ENCODE measurements at places on chromosomes 5 and 9.

GRCh38 chr9:110815361-110815760, 146.8 kb downstream of the MUSK start:
- no peak for DNase-seq

DNA sequence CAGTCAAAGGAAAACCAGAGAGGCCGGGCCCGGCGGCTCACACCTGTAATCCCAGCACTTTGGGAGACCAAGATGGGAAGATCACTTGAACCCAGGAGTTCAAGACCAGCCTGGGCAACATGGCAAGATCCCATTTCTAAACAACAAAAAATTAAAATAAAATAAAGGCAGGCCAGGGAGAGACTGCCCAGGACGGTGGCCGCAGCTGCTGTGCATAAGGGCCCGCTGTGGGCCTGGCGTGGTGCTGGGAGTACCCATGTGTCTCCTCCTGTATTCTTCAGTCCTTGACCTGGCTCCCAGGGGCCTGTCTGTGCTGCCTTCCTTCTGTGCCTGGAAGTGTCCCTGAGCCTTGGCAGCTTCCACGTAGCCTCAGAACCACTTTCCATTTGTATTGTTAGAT, 56.8 kb upstream of the CNOT6 start:
- no peak for DNase-seq

- DNase-seq = no peak
Measured at GRCh38 chr5:4518903-4519672, 621.0 kb upstream of the ADAMTS16 start.

DNA sequence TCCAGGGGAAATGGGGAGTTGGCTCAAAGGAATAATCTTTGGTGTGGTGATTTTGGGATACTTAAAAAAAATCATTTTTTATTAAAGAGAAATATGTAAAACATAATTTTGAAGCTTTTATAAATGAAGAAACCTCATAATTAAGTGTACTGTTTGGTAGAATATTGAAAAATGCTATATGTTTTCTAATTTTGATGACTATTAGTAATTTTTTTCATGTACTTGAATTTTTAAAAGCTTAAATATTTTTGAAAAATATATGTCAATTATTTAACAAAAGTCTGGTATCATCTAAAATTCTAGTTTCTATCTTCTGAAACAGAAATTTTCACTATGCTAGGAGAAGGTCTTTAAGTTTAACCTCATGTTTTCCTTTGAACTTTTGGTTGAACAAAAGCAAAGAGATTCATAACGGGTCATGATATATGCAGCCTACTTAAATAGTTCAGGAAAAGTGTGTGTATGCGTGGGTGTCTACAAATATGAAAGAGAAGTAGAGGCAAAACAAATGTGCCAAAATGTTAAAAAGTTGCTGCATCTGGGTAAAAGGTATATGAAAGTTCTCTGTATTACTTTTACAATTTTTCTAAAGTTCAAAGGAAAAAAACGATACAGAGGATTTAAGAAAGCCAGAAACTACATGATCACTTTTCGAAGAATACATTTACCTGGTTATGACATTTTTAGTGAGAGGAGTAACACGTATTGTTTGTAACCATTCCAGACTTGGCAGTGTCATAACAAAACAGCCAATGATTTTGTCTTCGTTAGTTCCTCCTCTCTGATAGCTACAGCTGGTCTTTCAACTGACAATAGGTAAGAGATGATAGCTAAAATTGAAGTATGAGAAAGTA, 117.3 kb upstream of the TNFAIP8 start:
- DNase-seq = no peak

DNA sequence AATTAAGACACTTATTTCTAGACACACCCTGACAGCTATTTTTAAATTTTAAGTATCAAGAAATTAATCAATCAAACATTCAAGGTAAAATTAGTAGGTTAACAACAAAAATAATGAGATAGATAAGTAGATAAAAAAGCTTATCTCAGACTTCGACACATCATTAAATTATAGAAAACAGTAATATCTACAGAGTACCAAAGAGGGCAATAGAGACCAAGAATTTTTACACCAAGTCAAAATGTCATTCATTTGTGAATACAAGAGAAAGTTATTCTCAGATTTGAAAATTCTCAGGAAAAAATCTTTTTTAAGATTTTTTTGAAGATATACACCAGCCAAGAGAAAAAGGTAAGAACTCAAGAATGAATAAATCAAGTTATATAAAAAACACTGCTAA, 445.6 kb downstream of the ACTL7B start:
- DNase-seq = no peak

GRCh38 chr5:74019923-74020322, 393.9 kb downstream of the ARHGEF28 start:
- no peak for DNase-seq

DNA sequence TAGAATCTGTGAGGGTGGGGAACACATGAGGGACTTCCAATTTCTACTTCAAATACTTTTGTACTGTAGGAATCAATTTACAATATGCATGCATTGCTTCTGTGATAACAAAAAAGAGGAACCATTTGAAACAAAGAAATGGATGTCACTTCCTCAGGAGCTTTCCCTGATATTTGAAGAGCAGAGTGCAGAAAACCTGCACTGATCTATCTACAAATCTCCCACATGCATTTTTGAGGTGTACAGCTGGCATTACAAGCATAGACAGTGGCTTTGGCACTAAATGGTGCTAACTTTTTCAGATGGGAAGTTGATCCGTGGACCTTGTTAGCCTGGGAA, 27.7 kb downstream of the YIPF5 start:
- no peak for DNase-seq

DNA sequence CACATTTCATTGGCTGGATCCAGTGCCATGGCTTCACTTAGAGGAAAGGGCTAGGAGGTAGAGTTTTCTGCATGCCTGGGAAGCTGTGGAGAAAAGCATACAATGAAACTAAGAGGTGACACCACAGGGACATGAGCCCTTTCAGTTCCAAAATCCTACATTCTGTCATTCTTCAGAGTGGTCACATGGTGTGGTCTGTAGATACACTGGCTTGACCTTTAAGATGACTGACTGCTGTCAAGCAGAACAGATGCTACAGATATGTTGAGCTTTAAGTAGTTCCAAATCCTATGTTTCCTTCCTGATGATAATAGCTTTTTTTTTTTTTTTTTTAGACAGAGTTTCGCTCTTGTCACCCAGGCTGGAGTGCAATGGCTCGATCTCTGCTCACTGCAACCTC, 26.2 kb downstream of the DMRT3 start:
- no peak for DNase-seq

DNA sequence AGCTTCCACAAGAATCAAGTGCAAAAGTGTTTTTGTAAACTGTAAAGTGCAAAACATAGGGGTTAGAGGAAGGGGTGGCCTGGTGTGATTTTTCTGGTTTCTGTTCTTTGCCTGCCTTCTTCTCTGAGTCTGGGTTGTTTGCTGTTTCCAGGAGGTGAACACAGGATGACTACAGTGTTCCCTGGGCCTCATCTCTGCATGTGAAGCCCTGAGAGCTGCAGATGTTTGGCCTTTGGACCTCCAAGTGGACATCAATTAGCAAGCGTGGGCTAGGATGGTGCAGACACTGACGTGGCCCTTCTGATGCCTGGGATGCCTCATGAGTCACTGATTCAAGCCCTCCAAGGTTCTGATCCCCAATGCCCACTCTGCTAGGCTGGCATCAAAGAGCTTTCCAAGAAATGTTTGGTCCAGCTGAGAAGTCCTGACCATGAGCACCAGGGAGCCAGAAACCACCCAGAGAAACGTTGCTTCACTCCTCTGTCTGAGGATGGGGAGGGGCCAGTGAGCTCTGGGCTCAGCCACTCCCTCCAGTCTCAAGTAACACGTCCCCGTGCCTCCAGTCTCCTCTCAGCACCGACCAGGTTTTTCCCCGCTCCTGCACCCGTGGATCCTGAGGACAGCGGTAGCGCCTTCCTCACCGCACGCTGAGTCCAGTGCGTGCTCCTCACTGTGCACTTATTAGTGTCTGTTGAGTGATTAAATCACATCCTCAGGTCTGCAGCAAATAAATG, 7.6 kb downstream of the IL9 start:
- DNase-seq = peak; percentile 20

- no peak for DNase-seq
Measured at GRCh38 chr5:150068472-150068871, 17.9 kb downstream of the CSF1R start.
